Activated effector memory CD4-positive, alpha-beta T cell treated with Interleukin-2 at 50 U/mL for 16 hours (primary cell): ENCODE measurements at places on chromosomes 3 and 15.

- DNase-seq = no peak
These were observed 60.6 kb downstream of the SUCLG2 start for GRCh38 chr3:67593761-67594234.

DNA sequence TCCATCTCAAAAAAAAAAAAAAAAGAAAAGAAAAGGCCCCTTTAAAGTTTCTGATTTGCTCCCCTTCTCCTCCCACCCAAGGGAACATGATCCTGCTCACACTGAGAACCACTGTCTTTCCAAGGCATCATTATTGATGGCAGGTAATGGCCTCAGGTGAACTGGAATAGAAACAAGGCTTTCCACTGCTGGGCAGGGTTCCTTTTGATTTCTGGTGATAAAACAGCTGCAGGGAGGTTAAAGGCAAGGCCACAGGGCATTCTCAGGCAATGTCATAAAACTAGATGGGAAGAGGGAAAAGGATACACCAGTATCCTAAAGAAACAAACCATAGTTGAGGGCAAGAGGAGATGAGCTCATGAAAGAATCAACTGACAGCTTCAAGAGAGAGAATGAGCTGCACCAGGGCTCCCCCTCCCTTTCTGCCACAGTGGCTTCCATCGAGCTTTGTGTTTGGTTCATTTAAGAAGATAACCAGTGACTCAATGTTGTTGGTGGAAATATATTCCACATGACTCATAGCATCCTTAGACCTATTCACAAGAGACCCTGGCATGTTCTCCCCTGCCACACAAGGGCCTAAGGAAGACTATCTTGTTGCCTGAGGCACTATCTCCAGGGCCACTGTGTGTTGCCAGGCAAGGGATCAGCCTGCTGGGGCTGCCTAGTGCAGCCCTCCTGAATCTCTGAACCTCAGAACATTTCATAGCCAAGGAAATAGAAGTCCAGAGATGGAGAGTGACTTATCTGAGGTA lies 86.4 kb downstream of the WDR76 start:
- no peak for DNase-seq

GRCh38 chr3:66467996-66468735 lies 32.7 kb downstream of the LRIG1 start:
- DNase-seq = no peak

DNA sequence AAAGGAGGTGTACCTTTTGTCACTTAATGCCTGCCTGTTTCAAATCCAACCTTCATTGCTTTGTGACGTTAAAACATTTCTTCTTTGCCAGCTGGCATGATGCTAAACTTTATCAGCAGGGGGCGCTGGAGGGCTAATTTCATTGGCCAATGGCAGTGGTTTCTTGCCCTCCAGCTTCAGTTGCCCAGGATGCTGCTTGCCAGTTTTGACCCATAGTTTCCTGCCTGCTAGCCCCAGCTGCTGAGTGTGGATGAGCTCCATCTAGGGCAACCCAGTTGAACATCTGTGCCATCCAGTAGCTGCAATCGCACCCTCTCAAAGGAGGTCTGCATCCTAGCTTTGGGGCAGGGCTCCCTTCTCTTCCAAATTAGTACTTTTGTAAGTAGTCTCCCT lies 22.1 kb downstream of the ACKR2 start:
- peak; percentile 46 for DNase-seq

GRCh38 chr15:87619161-87619960 lies 637.2 kb downstream of the NTRK3 start:
- no peak for DNase-seq

DNA sequence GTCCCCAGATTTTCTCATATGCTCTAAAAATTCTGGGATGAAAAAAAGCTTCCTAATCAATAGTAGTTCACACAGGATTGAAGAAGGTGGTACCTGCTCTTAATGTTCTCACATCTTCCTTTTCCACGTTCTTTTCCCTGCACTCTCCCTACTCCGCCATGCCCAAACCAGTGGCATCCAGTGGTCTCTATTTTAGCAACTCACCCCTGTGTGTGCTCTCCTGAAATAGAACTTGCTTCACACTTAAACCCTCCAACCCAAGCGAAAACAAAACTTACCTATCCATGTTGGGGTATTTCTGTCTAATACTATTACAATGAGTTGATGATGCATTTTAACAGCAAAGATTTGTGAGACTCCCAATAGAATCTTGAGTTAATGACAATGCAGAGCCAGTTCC lies 148.8 kb downstream of the PLD1 start:
- no peak for DNase-seq

GRCh38 chr3:17590465-17590864 lies 152.0 kb downstream of the TBC1D5 start:
- no peak for DNase-seq

GRCh38 chr15:62121273-62122015 lies 43.6 kb downstream of the C2CD4B start:
- DNase-seq = no peak

- DNase-seq = no peak
These were observed 323.3 kb upstream of the TLE3 start for GRCh38 chr15:70420948-70421482.

GRCh38 chr3:46935168-46935858 lies 41.2 kb downstream of the CCDC12 start:
- DNase-seq = no peak

DNA sequence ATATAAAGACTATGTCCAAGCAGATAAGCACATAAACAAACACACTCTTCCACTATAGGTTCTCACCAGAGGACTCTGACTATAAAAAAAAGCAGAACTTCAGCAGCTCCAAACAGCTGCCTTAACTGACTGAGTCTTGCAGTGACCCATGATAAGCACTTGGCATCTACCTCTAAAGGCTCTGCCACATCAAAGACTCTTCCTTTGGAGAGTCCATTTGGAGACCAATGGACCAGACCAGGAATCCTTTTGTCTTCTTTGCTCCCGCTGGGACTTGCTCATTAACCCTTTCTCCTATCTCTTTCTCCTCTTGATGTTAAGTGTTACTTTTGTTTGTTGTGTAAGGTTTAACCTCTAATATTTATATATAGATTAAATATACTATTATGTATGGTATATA lies 424.1 kb downstream of the RSL24D1 start:
- no peak for DNase-seq

GRCh38 chr3:42173307-42173706 lies 82.2 kb downstream of the TRAK1 start:
- DNase-seq = no peak

GRCh38 chr15:80710635-80711554 lies 15.8 kb downstream of the ABHD17C start:
- no peak for DNase-seq

DNA sequence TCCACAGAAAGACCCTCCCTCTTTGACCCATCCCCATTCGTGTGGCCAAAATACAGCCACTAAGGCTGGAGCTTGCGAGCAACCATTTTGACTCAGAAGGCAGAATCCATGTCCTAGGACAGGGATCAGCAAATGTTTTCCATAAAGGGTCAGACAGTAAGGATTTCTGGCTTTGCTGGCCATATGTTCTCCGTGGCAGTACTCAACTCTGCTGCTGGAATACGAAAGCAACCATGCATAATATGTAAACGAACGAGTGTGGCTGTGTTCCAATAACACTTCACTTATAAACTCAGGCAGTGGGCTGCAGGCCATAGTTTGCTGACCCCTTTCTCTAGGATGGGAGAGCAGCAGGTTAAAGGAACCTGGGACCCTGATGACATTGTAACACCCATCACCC lies 77.6 kb upstream of the WNT5A start:
- no peak for DNase-seq

DNA sequence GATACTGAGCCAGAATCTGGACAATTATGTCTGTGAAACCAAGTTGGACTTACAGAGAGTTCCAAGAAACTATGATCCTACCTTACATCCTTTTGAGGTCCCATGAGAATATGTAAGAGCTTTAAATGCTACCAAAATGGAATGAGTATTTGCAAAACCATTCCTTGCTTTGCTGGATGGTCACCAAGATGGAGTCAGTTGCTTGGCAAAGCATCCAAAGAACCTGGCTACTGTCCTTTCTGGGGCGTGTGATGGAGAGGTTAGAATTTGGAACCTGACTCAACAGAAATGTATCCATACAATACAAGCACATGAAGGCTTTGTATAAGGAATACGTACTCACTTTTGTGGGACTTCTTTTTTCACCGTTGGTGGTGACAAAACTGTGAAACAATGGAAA lies 36.2 kb downstream of the AP4E1 start:
- DNase-seq = no peak

- DNase-seq = no peak
These were observed 255.2 kb downstream of the NR2F2 start for GRCh38 chr15:96585484-96586386.

DNA sequence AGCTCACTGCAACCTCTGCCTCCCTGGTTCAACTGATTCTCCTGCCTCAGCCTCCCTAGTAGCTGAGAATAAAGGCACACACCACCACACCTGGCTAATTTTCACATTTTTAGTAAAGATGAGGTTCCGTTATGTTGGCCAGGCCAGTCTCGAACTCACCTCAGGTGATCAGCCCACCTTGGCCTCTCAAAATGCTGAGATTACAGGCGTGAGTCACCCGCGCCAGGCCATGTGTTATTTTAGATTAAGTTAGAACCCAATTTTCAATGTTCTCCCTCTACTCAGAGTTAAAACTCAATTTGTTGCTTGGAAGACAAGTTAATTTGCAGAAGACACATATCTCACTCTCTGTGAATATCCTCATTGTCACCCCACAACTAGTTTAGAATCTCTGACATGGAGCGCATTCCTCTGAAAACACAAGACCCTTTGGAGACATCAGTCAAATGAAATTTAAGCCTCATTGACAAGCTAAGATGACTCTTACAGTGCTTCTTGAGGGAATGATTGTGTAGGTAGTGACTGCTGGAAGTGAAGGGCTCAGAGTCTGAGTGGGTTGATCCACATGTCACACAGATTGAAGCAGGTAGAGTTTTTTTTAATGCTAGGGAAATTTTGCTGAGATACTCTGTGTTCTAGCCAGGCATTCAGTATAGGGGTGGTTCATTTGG lies 60.6 kb upstream of the FRMD4B start:
- no peak for DNase-seq

- no peak for DNase-seq
These were observed 176.1 kb upstream of the RGMA start for GRCh38 chr15:93265111-93265556.

- DNase-seq = no peak
These were observed 19.2 kb downstream of the RBP2 start for GRCh38 chr3:139457066-139457465.

- DNase-seq = no peak
These were observed 67.9 kb downstream of the IGSF11 start for GRCh38 chr3:118966700-118967099.

- DNase-seq = no peak
These were observed 34.4 kb upstream of the HCN4 start for GRCh38 chr15:73403171-73403570.

DNA sequence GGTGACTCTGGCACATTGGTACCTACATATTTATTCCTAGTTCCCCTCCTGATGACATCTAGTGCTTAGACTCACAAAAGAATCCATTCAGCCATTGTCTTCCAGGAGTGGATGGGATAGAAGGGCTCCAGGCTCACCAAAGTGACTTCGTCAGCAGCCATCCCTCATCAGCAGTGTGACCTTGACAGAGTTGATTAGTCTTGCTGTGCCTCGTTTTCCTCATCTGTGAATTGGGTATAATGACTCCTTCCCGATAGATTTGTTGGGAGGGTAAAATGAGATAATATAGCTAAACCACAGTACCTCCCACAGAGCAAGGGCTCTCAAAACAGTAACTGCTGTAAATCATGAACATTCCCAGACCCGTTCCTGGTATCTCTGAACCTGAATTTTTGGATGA lies 10.7 kb downstream of the ACAN start:
- no peak for DNase-seq

DNA sequence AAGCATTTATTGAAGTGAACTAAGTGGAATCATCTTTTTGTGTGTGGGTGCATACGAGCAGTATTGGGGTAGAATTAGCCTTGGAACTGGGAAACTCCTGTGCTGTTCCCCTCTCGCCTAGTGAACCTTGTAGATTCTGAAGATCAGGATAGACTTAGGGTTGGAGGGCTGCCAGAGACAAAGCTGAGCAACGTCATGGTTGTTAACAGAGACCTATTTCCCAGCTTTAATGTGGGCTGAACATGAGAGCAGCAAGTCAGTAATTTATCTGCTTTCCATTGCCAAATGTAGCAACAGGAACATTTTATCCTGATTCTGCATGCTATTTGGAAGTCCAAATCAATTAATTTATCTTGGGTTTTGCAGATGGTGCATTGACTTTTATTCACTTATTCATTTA lies 246.6 kb downstream of the IL20RB start:
- no peak for DNase-seq

- no peak for DNase-seq
These were observed 142.8 kb downstream of the EDEM1 start for GRCh38 chr3:5330152-5330810.

DNA sequence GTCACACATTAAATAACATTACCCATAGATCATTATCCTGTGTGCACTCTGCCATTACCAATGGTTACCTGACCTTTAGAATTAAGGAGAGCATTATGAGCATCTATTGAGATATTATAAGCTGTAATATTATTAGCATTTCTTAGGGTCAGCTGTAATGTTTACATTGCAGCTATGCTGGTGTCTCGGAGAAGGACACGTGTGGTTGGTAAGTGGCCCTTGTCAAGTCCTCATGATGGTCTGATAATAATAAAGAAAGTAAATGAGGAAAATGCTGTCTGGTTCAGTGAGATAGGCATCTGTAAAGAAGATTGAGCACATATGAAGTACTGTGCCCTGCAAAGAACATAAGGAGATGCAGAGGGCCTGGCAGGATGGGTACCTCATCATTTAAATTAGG lies 71.7 kb upstream of the ARL6 start:
- no peak for DNase-seq

DNA sequence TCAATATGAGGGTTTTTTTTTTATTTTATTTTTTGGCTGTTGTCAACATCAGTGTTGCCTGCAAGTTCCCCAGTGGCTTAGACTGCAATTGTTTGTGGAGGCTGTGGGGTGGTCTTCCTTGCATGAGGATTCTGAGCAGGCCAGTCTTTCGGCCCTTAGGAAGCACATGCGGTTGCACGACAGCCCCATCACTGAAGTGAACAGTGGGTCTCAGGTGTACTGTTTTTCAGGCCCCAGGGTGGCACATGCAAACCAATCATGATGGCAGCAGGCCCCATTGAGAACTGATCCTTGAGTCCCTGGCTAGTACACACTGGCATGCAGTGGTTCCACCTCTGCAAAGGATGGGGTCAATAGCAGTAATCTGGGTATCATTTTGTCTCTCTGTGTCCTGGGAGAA lies 768.7 kb downstream of the EPHA3 start:
- no peak for DNase-seq

DNA sequence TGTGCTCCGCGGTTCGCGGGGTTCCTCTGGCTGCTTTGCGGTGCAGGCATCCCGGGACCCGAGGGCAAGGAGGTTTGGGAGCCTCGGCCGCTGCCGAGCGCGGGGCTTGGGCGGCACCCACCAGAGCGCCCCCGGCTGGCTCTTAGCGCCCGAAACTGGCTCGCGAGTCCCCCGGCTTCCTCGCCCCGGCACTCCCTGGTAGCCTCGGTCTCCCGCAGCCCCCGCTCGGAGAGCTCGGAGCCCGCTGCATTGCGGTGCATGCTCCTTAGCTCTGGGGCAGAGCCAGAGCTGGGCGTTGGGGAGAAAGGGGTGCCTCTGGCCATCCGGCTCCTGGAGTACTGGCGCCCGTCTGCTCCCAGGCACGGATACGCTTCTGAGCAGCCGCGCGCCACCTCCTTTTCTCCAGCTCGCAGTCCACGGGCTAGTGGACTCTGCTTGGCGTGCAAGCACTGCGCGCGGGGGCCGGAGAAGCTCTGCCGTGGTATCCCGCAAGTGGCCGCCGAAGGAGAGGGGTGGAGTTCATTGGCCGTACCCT lies 753 bp downstream of the EPHB1 start:
- DNase-seq = no peak

GRCh38 chr15:96345560-96346399 lies 15.3 kb downstream of the NR2F2 start:
- DNase-seq = no peak

- DNase-seq = no peak
These were observed 559.9 kb downstream of the MAGI1 start for GRCh38 chr3:65478551-65479500.
